Colonic mucosa (tissue), 4 donors: ENCODE measurements at places on chromosomes 5 and 9.

DNA sequence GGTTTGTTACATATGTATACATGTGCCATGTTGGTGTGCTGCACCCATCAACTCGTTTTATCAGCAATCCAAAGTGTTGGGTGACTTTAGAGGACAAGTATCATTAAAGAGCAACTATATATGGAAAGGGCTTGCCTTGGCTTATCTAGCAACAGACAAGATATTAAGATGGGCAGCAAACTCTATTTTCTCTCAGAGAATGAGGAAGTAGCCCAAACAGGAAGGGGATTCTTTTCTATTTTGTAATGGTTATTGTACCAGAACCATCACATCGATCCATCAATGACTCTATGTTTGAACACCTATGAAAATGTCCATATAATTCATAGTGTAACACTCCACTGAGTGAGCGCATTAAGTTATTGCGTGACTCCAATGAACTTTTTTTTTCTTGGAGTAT, 260.1 kb upstream of the SLC24A2 start:
- no peak for DNase-seq

GRCh38 chr9:20997503-20998076, 33.9 kb downstream of the HACD4 start:
- no peak for DNase-seq

- no peak for DNase-seq
These were observed 4.3 kb upstream of the SURF6 start for GRCh38 chr9:133340256-133340655.

- no peak for DNase-seq
These were observed 205.5 kb downstream of the TMC1 start for GRCh38 chr9:72726947-72727346.

DNA sequence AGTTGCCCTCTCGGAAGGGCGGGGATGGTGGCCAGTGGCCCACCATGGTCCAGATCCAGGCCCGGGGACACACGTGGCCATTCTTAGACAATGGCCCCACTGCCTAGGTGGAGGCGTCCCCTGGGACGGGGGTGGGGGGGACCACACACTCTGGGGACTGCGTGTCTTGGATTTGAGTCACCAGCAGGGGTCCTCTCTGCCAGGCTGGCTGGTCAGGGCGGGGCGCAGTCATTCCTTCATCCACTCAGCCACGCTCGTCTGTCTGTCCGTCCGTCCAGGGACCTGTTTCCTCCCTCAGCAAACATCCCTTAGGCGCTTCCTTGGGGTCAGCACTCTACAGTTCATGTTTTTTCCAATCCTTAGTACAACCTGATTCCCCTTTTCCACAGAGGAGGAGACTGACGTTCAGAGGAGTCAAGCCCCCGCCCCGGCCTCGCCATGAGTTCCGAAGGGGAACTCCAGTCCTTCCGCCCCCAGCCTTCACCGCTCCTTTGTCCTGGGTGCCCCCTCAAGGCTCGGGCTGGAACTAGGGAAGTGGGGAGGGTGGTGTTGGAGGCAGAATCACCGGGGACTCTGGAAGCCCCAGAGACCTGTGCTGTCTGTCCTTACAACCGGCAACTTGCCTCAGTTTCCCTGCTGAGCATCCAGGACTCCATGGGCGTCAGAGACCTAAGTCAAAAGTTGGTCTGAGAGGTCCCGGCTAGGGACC, 276.6 kb upstream of the MVB12B start:
- no peak for DNase-seq

DNA sequence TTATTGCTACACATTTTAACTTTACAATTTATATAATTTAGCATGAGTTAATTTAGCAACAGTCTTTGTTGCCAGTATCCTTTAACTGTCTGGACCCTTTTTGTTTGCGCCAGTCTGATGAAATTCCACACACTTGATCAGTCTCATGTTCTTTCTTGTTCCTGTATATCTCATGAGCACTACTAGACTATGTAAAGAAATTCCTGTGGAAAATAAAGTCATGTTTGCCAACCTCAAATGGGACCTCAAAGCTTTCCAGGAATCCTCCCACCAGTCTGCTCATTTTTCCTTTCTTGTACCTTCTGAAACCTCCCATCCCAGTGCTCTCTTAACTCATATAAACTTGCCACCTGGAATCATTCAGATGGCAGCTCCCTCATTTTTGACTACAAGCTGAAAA, 8.0 kb downstream of the DMXL1 start:
- DNase-seq: no peak

DNA sequence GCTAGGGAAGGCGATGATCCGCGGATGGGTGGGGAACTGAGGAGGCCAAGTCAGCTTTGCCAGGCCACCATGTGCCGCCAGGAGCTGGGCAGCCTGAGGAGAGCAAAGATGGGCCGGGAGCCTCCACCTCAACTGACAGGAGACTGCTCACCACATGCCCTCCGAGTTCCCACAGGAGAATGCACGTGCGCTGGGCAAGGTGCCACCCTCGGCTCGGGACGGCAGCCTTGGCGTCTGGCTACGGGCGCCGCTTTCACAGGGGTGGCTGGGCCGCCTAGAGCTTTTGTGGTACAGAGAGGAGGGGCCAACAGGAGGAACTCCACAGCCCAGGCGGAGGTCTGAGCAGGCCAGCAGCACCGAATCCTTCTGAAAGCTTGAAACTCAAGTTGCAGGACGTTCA, 5.3 kb upstream of the TBC1D9B start:
- DNase-seq: no peak

GRCh38 chr5:36722900-36723299, 116.5 kb downstream of the SLC1A3 start:
- DNase-seq: no peak

DNA sequence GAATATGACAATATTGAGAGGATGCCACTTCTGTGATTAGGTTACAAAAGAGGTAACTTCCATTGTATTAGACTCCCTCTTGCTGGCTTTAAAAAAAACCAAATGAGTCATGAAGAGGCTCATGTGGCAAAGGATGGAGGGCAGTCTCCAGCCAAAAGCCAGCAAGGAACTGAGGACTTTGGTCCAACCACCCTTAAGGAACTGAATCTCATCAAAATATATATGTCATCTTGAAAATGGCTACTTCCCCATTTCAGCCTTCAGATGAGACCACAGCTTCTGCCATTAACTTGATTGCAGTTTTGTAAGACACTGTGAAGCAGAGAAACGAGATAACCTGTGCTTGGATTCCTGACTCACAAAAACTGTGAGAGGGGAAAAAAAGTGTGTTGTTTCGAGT, 15.5 kb upstream of the TRIM32 start:
- DNase-seq: no peak

- no peak for DNase-seq
These were observed 36.4 kb upstream of the CHD1 start for GRCh38 chr5:98965226-98965625.

- no peak for DNase-seq
These were observed 531.1 kb upstream of the TLE4 start for GRCh38 chr9:79040671-79041070.

DNA sequence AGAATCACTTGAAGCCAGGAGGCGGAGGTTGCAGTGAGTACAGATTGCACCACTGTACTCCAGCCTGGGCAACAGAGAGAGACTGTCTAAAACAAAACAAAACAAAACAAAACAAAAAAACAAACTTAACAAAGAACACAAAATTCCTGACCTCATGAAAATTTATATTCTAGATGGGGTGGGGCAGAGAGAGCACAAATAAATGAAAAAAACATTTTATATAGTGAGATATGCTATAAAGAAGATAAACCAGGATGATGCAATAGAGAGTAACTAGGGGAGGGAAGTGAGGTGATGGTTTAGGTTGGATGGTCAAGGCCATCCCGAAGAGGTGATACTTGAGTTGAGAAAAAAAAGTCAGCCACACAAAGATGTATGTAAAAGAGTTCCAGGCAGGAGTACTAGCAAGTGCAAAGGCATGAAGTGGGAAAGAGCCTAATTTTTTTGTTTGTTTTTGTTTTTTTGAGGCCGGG, 10.2 kb upstream of the LARS1 start:
- DNase-seq: no peak

DNA sequence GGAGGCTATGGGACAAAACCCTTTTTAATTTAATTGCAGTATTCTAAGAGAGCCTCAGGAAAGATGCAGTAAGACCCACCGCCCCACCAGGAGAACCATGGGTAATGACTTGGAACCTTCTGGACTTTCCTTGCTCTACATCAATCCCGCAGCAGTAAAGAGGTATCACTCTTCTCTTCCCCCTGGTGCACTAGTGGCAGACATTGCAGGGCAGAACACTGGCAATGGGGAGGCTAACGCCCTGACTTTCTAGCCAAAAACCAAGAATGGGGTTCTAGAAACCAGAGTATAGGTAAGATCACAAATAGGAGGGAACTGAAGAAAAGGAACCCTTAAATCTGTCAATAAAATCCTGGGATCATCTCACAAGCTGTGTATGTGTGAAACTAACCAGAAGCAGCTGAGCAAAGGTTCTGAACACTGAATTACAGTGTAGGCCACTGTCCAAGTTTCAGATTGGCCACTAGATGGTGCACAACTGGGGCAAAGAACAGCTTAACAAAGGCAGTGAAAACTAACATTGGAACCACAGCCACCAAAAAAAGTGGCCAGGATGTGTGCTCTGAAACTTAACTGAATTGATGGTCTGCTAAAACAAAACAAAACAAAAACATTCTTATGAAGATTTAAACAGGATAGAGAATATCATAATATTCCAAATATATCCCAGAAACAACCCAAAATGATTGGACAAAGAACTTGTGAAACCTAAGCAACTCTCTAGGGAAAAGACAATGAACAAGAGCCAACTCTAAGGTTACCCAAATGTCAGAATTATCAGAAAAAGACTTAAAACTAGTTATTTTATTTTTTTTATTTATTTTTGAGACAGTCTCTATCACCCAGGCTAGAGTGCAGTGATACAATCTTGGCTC, 6.6 kb upstream of the FAM151B start:
- peak; percentile 60 for DNase-seq

DNA sequence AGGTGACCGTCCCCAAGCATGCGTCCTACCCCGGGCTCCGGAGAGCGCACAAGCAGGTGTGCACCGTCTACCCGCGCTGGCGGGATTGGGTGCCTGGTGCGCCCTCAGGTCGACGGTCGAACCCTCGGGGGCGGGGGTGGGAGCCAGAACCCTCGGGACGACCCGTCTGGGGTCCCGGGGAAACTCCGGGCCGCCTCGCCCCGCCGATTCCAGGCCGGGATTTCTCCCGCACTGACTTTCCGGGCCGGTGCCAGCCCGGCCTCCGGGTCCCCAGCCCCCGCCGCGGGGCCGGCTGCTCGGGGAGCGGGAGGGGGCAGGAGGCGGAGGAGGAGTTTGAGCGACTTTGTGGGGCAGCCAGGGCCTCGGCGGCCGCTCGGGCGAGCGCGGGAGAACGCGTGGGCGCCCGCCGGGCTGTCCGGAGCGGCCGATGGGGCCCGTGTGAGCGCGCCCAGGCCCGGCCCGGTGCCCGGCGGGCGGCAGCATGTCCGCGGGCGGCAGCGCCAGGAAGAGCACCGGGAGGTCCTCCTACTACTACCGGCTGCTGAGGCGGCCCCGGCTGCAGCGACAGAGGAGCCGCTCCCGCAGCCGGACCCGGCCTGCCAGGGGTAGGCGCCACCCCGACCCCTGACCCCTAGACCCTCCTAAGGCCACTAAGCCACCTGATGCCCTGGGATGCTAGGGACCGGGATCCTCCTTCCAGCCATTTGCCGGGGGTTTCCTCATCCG, at the start of gene DAB2IP:
TSS of gene DAB2IP (plus strand) at position 340 of the 726 bp plus-strand sequence. CDS start at position 482, 142 bp downstream.
- DNase-seq: peak; percentile 71

DNA sequence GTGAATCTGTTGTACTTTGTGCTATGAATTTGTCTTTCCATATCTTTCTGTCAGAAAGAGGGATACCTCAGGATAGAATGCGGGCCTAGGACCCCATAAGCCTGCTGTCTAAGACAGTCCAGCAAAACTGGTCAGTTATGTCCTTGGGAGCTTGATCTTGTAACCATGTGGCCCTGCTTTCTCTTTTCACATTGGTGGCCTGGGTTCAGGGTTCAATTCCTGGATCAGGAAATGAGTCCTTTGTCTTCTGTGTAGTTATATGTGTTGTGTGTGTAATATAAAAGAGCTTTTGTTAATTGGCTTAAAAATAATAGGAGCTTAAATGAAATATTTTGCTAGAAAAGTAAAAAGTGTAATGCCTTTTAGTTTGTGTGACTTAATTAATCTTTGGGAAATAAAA, 16.9 kb downstream of the FREM1 start:
- no peak for DNase-seq

- DNase-seq: no peak
These were observed 994 bp downstream of the IRGM start for GRCh38 chr5:150847334-150847695.

DNA sequence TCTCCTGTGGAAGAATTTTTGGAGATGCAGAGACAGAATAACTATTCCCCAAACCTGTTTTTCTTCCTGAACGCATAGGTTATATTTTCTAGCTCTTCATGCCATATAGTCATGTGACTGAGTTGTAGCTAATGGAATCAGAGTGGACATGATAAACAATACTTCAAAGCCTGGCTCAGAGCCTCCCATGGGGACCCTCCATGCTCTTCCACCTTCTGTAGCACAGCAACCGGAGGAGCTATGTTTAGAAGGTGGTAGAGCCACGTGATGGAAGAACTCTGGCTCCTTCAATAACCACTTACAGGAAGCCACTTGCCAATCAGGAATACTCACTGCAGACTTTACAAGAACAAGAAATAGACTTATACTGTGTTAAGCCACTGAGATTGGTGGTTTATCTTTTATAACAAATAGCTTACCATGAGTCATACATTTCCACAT, 39.2 kb downstream of the NADK2 start:
- no peak for DNase-seq

DNA sequence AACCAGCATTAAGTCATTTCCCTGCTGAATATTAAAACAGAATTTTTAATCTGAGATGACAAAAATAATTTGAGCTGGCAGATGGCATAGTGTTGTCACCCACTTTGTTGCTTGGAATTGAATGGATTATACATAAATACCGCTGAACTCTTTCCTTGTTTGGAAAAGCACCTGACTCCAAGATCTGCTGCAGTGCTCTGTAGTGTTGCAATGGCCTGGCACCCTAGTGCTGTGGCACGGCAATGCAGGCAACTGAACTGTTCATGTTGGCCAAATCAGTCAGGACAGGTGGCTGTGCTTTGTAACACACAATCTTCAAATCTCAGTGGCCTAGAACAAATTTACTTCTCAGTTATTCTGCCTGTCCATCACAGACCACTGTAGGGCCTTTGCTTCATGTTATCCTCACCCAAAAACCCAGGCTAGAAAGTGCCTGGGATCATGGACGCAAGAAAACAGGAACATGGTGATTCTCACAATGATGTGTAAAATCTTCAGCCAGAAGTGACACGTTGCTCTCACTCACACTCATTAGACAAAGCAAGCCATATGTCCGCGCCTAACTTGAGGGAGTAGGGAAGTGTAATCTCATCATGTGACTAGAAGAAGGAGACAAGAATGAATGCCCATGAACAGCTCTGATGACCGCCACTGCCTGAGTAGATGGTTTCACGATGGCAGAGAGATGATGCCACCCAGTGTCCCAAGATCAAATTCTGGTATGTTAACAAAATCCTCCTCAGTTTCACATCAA, 191.9 kb upstream of the PUM3 start:
- DNase-seq: no peak

DNA sequence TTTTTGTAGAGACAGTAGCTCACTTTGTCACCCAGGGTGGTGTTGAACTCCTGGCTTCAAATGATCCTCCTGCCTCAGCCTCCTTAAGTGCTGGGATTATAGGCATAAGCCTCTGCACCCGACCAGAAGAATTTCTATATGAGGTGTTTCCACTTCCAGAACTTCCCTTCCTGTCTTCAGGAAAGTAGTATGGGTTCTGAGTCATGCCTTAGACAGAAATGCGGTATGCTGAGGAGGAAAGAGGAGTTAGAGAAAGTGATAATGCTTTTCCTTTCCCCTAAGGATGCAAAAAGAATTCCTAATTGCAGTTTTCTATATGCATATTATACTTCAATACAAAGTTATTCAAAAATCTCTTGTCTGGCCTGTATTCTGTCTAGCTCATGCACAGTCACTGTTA, 16.4 kb upstream of the ADAMTSL1 start:
- DNase-seq: no peak
